ACHN (cell line): ENCODE measurements at places on chromosomes 4 and X.

DNA sequence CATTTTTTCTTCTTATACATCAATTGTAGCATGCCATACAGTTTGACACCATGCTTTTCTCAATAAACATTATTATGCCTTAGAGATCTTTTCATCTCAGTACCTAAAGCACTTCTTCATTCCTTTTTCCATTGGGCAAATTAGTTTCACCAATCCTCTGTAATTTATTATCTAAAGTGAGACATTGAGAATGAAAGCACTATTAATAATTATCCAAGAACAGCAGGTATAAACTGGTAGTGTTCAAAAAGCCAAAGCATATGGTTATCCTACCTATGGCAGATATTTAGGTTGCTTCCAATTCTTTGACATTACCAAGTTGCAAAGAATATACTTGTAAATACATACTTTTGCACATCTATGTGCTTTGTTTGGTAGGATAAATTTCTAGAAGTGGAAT lies 15.6 kb downstream of the LAMTOR3 start:
- no peak for DNase-seq

DNA sequence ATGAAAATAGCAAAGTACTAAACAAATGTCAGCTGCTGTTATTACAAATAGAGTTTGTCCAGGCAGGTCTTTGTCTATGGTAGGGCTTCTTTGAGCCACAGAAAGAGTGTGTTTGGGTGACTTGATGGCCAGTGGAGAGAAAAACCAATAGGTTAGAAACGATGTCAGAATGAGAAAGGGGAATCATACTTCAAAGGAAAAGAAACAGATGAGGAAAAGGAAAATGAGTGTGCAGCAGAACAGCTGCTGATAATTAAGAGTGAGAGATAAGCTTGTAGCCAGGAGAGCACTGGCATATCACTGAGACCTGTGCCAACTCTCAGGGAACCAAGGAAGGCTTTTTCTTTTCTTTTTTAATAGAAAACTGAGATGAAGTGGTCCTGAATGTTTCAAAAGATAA lies 257.2 kb downstream of the ARHGAP24 start:
- no peak for DNase-seq

GRCh38 chrX:42770566-42770965 lies 7.4 kb downstream of the PPP1R2C start:
- DNase-seq: no peak

DNA sequence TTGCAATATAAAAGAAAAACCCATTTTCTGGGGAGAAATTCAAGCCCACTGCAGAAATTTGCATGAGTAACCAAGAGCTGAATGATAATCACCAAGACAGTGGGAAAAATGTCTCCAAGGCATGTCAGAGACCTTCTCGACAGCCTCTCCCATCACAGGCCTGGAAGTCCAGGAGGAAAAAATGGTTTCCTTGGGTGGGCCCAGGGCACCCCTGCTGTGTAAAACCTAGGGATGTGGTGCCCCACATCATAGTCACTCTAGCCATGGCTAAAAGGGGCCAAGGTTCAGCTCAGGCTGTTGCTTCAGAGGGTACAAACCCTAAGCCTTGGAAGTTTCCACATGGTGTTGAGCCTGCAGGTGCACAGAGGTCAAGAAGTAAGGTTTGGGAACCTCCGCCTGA lies 108.4 kb downstream of the FAT4 start:
- no peak for DNase-seq

DNA sequence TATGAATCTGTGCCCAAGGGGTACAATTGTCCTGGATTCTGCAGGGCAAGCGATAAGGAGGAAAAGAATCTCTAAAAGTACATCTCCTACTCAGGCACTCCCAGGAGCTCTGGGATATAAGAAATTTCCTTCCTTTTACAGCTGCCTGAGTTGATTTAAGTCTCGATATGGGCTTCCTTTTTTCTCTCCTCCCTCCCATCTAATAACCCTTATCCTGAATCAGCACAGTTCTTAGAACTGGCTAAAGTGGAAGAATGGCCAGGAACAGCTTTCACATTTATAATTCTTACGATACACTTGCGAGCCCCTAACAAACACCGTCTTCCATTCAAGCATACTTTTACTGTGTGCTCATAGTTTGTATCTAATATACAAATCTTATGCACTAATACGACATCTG lies 21.2 kb downstream of the LRP2BP start:
- no peak for DNase-seq

DNA sequence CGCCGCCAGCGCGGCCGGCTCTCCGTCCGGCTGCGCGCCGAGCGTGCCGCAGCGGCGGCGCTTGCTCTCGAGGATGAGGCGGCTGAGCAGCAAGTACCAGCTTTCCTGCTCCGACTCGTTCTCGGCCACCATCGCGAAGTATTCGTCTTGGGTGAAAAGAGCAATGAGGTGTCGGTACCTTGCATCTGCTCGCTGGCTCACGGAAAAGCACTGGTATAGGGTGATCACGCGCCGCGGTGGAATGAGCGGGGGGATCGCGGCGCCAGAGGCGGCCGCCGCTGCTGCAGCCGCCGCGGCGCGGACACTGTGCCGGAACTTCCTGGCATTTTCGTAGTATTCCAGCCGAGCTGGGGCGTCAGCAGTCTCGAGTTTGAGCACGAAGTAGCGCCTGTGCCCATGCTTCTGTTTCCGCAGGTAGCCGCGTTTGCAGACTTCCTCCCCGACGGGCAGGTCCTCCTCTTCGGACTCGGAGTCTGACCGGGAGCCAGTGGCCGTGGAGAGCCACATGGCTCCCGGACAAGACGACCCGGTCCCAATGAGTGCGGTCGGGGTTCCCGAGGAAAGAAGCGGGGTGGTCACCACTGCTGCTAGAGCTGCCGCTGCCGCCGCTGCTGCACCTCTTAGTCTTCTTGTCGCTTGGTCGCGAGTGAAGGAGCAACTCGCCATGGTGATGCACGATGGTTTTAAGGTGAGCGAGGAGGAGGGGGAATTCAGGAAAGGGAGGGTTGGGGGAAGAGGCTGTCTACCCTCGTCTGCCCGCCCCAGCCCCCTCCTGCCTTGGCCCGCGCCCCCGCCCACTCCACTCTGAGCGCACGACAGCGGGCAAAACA lies 469 bp downstream of the IRS4 start:
- DNase-seq: peak; percentile 0
